ENCODE measurements at places on chromosomes 2 and 18. TPM values are rescaled to one million over a fixed set of nuclear protein-coding genes. Genes with fewer than 3 reads are reported as not detected.

CGREF1 gene
- total RNA-seq: 3.4 TPM

DNA sequence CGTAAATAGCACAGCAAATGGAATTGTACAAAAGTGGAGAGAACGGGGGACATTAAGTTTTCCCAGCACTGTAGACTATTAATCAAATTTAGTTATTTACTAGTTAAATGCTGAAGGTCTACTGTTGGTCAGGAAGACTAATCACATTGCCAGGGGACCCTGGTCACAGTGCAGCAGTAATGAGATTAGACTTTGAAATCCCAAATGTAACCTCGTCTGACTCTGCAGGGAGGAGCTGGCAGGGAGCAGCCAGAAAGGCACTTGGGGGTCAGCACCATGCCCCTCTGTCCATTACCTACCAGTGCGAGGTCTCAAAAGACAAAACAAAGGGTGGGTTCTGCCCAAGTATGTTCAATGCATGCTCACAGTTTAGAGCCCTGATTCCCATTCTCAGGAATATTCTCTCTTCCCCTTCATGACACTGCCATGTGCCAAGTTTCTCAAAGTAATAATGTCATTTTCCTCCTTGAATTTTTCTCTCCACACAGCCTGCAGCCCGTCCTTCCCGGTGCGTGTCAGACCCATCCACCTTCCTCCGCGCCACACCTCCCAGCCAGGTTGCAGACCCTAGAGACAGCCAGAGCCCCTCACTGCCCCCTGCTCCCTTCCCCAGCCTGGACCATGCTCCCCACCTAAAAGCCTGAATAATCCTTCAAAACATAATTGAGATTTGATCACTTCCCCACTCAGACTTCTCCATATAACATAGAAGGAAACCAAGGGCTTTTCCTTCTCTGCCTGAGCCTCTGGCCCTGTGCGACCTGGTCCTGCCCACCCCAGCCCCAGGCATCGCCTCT lies 52.5 kb downstream of the TMEM18 start:
- DNase-seq: no peak

IL36G gene
- total RNA-seq: 0.80 TPM

GRCh38 chr18:31516437-31516836 lies 18.5 kb downstream of the DSG2 start:
- no peak for DNase-seq

EHD3 gene
- 2.6 TPM for total RNA-seq

DNA sequence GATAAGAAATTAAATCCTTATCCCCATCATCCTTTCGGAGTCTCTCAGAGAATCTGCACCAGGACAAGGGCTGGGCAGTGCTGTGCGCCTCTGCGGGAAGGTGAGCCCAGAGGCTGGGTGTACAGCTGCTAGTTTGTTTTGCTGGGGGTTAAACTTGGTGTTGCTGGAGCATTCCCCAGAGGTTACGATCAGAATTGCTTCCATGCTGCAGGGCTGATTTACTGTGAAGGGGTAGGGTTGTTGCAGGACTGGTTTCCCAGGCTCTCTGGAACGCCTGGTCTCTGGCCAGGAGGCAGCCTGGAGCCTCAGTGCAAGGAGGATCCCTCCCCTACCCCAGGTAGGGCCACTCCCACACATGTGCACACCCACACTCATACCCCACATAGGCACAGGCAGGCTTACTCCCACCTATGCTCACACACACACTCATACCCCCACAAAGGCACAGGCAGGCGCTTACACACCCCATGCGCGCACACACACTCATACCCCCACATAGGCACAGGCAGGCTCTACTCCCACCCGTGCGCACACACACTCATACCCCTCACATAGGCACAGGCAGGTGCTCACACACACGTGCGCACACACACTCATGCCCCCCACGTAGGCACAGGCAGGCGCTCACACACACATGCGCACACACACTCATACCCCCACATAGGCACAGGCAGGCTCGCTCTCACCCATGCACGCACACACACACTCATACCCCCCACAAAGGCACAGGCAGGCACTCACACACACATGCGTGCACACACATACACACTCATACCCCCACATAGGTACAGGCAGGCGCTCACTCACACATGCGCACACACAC lies 11.3 kb downstream of the CNNM4 start:
- no peak for DNase-seq

GRCh38 chr2:236040600-236041328 lies 127.4 kb downstream of the GBX2 start:
- no peak for DNase-seq

- no peak for DNase-seq
Measured at GRCh38 chr2:235102896-235103295, 151.1 kb downstream of the SH3BP4 start.

DNA sequence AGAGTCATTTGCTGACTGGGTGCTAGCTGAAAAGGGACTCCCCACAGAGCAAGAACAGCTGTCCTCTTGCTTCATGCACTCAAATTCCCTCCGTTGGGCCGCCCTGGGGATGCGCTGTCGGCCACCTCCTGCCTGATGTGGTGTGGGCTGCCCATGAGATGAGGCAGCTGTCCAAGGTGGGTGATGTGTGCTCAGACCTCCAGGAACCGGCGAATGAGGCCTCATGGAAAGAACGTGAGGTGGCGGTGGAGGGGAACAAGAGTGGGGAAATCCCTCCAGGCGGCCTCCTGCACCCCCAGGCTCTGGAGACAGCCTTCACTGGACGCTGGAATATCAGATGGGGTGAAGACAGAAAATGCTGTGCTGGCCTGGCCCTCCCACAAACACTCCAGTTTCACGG lies 79.8 kb downstream of the LONRF2 start:
- no peak for DNase-seq

DNA sequence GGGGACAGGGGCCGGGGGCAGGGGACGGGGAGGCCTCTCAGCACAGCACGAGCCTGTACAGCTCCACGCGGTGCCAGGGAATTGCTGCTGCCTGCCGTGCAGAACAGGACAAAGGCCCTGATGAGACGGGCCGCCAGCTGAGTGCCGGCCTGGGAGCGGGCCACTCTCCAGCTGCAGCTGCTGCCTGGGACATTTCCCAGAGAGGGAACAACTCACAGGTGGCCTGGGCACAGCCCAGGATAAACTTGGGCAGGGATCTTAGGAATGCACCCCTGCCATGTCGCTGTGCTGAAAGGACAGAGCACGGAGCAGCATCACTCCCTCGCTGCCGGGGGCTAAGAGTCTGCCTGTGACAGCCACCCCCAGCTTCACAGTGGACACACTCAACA lies 38.8 kb downstream of the CENPO start:
- no peak for DNase-seq

CRYBA2 gene
- total RNA-seq: 4.3 TPM

GRCh38 chr18:39752351-39752750 lies 2186.8 kb upstream of the CELF4 start:
- DNase-seq: no peak

GRCh38 chr2:16235747-16236146 lies 295.4 kb downstream of the MYCN start:
- DNase-seq: no peak
